GDM1 (cell line): ENCODE measurements at places on chromosomes 3 and 15.

GRCh38 chr15:96285729-96286254 lies 44.7 kb upstream of the NR2F2 start:
- DNase-seq = no peak

GRCh38 chr3:13498354-13499060 lies 18.4 kb downstream of the HDAC11 start:
- DNase-seq = no peak

DNA sequence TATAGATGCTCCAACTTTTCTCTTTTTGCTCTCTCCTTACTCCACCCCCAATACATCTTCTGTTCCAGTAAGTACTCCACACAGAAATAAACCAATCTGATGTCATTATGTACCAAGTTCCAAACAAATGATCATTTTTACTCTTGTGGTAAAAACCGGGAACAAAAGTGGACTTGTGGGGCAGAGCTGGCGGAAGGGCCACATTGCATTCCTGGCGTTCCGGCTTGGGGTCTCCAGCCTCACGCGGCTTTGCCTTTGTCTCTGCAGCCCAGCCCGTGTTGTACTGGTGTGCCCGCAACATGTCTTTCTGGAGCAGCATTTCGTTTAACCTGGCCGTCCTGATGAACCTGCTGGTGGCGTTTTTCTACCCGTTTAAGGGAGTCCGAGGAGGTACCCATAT lies 184.4 kb upstream of the BHLHE40 start:
- no peak for DNase-seq

- no peak for DNase-seq
These were observed 3.5 kb downstream of the SEC13 start for GRCh38 chr3:10317311-10317960.

DNA sequence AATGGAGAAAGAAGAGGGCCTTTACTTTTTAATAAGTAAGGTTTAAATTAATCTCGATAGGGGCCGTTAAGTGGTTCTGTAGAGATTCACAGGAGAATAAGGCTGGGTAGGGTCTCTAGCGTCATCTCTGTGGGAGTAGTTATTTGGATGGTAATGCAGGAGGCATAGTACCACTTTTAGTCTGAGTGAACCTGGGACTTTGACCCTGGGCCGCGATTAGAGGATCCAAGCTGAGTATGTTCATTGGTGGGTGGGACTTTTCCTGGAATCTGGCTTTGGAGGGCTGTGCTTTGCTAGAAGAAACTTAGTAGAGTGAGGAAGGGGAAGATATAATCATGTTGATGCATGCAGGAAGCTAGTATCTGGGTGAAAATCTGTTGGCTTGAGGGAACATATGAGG lies 4.0 kb downstream of the LPP start:
- no peak for DNase-seq

- no peak for DNase-seq
These were observed 178.2 kb upstream of the ADAMTS9 start for GRCh38 chr3:64865839-64866570.
